ENCODE measurements at places on chromosomes 7 and 10. TPM values are rescaled to one million over a fixed set of nuclear protein-coding genes. Genes with fewer than 3 reads are reported as not detected.

DNA sequence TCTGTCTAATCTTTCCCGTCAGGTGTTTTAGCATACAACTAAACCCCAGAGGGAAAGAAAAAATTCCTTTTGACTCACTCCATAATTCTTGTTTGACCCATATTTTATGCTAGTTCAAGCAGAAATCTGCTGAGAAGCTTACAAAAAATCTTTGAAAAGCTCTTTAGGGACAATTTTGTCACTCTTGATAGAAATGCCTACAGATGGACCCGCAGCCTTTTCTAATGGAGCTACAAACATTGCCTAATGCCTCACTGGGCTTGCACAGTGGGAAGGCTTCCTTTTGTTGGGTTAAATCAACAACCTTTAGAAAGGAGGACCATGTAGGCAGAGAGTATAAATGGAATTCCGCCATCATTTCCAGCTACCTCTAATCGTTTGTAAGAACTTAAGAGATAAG is 344.5 kb downstream of the PCLO start:
- no peaks in the 10 kb centered on the region for H3K27me3 ChIP-seq
- DNase-seq: no peak
- H3K36me3 ChIP-seq: no peaks in the 10 kb centered on the region
- H3K27ac ChIP-seq: no peak overlapping the region
- H3K4me3 ChIP-seq: no peak overlapping the region

DNA sequence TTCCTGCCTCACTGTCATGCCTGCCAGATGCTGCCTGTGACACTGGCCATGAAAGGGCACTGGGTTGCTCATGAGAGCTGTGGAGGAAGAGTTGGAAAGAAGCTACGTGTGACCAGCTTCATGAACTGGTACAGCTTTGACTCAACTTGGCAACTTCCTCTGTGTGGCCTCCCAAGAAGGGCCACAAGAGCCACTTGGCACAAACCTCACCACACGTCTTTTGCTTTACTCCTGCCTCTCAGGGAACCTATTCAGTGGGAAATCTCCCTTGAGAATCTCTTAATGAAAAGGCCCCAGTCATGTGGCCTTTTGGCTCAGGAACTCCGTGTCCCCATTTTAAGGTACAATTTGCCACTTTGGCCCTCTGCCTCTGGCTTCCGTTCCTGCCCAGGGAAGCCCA is 54.5 kb downstream of the FRMD4A start:
- H3K36me3 ChIP-seq: no peaks in the 10 kb centered on the region
- no peaks in the 10 kb centered on the region for H3K4me1 ChIP-seq
- no peak overlapping the region for H3K4me3 ChIP-seq
- no peak for DNase-seq

DNA sequence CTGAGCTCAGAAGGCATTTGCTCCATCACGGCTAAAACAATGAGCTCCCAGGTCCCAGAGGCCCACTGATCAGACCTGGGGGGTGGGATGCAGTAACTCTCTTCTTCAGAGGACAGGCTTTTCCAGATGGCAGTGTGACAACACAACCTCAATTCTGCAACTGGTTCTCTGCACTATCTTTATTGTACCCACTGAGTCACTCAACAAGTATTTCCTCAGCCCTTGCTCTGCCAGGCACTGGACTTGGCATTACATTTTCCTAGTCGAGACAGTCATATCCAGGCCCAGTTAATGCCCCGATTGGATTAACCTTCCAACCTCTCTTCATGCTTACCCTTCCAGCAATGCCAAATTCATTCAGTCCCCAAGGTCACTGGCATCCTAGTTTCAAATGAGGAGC is 72.6 kb downstream of the JAZF1 start:
- H3K36me3 ChIP-seq: no peaks in the 10 kb centered on the region
- H3K27me3 ChIP-seq: no peaks in the 10 kb centered on the region
- H3K4me3 ChIP-seq: no peak overlapping the region
- H3K4me1 ChIP-seq: peaks cover 51% of the 10 kb centered on the region

GRCh38 chr10:90417476-90418210 is 440.2 kb downstream of the HTR7 start:
- DNase-seq: no peak
- no peaks in the 10 kb centered on the region for H3K27me3 ChIP-seq
- H3K4me1 ChIP-seq: no peaks in the 10 kb centered on the region
- no peaks in the 10 kb centered on the region for H3K36me3 ChIP-seq
- no peak overlapping the region for H3K4me3 ChIP-seq
- H3K27ac ChIP-seq: no peak overlapping the region

MMRN2 gene
- total RNA-seq: 16.4 TPM

- H3K27ac ChIP-seq: no peak overlapping the region
- no peaks in the 10 kb centered on the region for H3K4me1 ChIP-seq
- no peak for DNase-seq
- no peak overlapping the region for H3K4me3 ChIP-seq
- no peaks in the 10 kb centered on the region for H3K36me3 ChIP-seq
- H3K27me3 ChIP-seq: no peaks in the 10 kb centered on the region
These were observed 14.0 kb downstream of the ASNS start for GRCh38 chr7:97858221-97858620.

DNA sequence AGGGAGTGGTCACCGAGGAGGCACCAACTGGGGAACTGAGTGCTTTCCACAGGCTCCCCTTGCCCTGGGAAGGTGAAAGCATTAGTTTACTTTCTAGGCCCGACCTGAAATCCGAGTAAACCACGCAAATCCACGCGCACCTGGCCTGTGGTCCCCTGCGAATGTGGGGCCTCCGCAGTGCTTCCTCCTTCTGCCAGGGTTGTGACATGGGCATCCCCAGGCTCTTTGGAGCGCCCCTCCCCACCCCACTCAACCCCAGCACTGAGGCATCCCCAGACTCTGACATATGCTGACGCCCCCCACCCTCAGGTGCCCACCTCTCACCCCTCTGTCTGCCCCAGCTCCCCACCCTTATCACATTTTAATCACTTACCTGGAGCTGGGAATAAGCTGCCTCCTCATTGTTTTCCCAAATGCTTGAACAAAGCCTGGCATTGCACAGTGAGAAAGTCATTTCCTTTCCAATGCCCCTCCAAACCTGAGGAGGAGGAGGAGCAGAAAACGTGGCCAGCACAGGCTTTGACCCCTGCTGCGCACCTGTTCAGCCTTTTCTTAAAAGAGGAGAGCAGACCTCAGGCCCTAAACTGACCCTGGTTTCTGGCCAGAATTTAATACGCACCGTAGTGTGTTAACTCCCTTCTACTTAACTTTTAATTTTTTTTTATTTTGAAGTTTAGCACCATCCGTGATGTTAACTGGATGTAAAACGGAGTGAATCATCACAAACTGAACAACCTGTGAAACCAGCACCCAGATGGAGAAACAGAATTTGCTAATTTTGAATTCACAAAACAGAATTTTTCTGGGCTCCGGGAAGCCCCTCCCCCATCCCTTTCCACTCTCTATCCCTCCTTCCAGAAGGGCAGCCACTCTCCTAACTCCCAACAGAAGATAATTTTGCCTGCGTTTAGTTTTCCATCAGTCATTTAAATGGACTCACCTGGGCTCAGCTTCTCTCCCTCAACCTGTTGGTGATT is 129.4 kb downstream of the WDR11 start:
- no peak overlapping the region for H3K27ac ChIP-seq
- H3K27me3 ChIP-seq: peaks cover 66% of the 10 kb centered on the region
- no peak for DNase-seq

- H3K4me1 ChIP-seq: no peaks in the 10 kb centered on the region
- no peak overlapping the region for H3K4me3 ChIP-seq
- H3K27ac ChIP-seq: no peak overlapping the region
- peak; percentile 35 for DNase-seq
- no peaks in the 10 kb centered on the region for H3K36me3 ChIP-seq
- H3K27me3 ChIP-seq: no peaks in the 10 kb centered on the region
These were observed 63.4 kb downstream of the CSGALNACT2 start for GRCh38 chr10:43201545-43202131.

PRSS2 gene
- not detected for total RNA-seq

DNA sequence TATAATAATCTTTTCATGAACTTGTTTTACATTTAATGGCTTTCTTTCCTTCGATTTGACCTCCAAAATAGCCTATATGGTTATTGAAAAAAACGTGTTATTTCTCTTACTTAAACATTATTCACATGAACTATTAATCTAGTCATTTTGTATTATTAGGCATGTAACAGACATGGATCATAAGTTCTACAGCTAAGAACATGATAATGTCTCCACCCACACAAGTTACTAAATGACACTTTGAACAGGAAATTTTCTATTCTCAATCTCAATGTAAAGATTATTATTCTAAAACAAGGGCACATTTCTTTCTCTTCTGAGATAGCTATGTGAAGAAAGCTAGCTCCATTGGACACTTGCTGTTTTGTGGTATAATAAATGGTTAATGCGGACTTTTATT is 10.0 kb downstream of the LAMB4 start:
- H3K27me3 ChIP-seq: peaks cover 2% of the 10 kb centered on the region
- no peak for DNase-seq
- no peaks in the 10 kb centered on the region for H3K36me3 ChIP-seq
- H3K4me3 ChIP-seq: no peak overlapping the region
- H3K27ac ChIP-seq: no peak overlapping the region
- H3K4me1 ChIP-seq: no peaks in the 10 kb centered on the region

DNA sequence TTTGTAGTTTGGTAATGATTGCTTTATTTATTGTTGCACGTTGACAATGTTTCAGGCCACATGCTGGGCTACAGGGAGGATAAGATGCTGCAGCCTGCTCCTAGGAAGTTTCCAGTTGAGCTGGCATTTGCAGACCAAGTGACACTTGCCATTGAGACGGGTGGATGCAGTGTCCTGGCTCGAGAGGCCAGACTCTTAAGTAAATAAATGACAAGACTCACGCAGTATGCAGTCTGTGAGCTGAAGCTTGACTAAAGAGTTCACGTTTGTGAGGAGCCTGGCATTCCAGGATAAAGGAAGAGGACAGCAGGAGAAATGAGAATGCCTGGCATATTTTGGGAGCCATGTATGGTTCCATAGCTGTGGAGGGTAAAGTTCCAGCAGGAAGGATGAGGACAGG is 105.8 kb downstream of the BAMBI start:
- H3K27me3 ChIP-seq: no peaks in the 10 kb centered on the region
- DNase-seq: no peak
- H3K27ac ChIP-seq: no peak overlapping the region
- no peaks in the 10 kb centered on the region for H3K4me1 ChIP-seq

DNA sequence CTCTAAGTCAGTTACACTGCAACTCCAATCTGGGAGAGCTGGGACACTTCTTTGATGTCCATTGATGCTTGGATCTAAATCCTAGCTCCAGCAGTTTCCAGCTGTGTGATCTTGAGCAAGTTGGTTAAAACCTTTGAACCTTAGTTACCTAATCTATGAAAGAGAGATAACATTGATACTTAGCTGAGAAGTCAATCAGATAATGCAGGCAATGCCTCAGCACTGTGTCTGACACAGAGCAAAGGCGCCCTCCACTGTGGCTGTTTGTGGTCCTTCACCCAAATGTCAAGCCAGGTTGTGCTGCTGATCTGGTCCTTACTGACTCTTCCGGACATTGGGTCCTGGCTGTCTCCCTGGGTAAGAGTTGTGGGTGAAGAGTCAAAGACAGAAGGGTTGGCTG is 20.2 kb downstream of the DNTT start:
- no peaks in the 10 kb centered on the region for H3K27me3 ChIP-seq
- no peaks in the 10 kb centered on the region for H3K4me1 ChIP-seq
- DNase-seq: no peak
- H3K27ac ChIP-seq: no peak overlapping the region

FASTK gene
- total RNA-seq: 100 TPM

- no peak overlapping the region for H3K27ac ChIP-seq
- DNase-seq: no peak
- H3K4me1 ChIP-seq: peaks cover 7% of the 10 kb centered on the region
These were observed 84.1 kb upstream of the ZNF800 start for GRCh38 chr7:127476618-127477017.

DNA sequence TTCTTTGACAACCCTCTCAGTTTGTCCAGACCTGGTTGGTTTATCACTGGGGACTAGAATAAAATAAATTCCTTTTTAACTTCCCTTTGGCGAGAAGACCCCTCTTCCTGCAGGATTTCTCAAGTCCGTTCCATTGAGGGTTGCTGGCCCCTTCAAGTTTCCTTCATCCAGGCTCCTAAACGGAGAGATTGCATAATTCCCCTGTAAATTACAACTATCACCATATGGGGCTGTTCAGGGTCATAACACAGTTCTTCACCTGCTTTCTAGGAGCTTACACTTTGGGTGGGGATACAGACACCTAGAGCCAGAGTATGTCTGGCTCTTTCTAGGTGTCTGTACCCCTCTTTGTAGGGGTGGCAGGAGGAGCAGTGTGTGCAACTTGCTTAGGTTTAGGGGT is 3.3 kb upstream of the COPS6 start:
- H3K27me3 ChIP-seq: no peaks in the 10 kb centered on the region
- H3K27ac ChIP-seq: no peak overlapping the region
- peaks cover 5% of the 10 kb centered on the region for H3K36me3 ChIP-seq
- DNase-seq: no peak

- H3K4me3 ChIP-seq: no peak overlapping the region
- no peaks in the 10 kb centered on the region for H3K27me3 ChIP-seq
- H3K36me3 ChIP-seq: peaks cover 3% of the 10 kb centered on the region
- DNase-seq: no peak
These were observed 105.4 kb downstream of the NRBF2 start for GRCh38 chr10:63238501-63238900.

GRCh38 chr10:4546500-4546899 is 279.5 kb upstream of the AKR1E2 start:
- no peak for DNase-seq
- H3K36me3 ChIP-seq: no peaks in the 10 kb centered on the region
- H3K27me3 ChIP-seq: no peaks in the 10 kb centered on the region
- H3K4me3 ChIP-seq: no peak overlapping the region
- no peaks in the 10 kb centered on the region for H3K4me1 ChIP-seq

- no peak overlapping the region for H3K4me3 ChIP-seq
- H3K27me3 ChIP-seq: no peaks in the 10 kb centered on the region
- H3K36me3 ChIP-seq: no peaks in the 10 kb centered on the region
These were observed 49.4 kb downstream of the OR13A1 start for GRCh38 chr10:45265996-45266395.

UPK3B gene
- 0.48 TPM for total RNA-seq

CTTNBP2 gene
- total RNA-seq: 0.40 TPM

- no peak overlapping the region for H3K4me3 ChIP-seq
- H3K4me1 ChIP-seq: peaks cover 9% of the 10 kb centered on the region
- DNase-seq: no peak
These were observed 157.6 kb downstream of the SH3PXD2A start for GRCh38 chr10:103697787-103698186.

DNA sequence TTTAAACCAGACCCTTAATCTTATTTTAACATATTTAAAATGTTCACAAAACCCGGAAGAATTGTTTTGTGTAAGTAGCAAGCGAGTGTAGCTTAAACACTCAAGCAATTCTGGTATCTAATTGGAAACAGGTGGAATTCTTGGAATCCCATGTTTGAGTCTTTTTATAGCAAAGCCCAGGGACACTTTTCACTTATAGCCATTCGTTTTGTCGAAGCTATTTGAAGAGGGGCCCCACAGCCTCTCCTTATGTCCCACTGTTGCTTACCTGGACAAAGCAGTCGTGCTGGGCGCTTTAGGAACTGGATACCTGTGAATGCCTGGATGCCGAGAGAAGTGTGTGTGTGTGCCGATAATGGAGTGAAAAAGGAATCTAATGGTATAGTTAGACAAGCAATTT is 3.3 kb downstream of the CUX1 start:
- H3K4me1 ChIP-seq: peaks cover 46% of the 10 kb centered on the region
- no peaks in the 10 kb centered on the region for H3K27me3 ChIP-seq
- H3K27ac ChIP-seq: no peak overlapping the region
- DNase-seq: no peak

Data from psoas muscle (tissue), 8 donors.